ENCODE measurements at places on chromosomes 2 and 18. TPM values are rescaled to one million over a fixed set of nuclear protein-coding genes. Genes with fewer than 3 reads are reported as not detected.

DNA sequence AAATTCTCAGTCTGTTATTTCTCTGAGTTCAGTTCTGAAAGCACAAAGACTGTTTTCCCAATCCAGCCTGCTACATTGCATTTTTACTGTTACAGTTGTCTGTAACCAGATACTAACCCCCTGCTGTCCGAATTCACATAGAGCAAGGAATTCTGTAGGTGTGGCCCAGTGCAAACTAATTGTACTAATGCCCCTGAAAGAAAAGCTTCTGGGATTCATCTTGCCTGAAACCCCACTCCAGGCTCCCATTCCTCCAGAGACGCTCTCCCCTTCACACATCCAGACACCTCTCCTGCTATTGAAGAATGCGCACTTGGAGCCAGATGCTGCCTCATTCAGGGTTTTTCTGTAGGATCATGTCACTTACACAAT is 127.0 kb downstream of the TTC32 start:
- DNase-seq: no peak

DNA sequence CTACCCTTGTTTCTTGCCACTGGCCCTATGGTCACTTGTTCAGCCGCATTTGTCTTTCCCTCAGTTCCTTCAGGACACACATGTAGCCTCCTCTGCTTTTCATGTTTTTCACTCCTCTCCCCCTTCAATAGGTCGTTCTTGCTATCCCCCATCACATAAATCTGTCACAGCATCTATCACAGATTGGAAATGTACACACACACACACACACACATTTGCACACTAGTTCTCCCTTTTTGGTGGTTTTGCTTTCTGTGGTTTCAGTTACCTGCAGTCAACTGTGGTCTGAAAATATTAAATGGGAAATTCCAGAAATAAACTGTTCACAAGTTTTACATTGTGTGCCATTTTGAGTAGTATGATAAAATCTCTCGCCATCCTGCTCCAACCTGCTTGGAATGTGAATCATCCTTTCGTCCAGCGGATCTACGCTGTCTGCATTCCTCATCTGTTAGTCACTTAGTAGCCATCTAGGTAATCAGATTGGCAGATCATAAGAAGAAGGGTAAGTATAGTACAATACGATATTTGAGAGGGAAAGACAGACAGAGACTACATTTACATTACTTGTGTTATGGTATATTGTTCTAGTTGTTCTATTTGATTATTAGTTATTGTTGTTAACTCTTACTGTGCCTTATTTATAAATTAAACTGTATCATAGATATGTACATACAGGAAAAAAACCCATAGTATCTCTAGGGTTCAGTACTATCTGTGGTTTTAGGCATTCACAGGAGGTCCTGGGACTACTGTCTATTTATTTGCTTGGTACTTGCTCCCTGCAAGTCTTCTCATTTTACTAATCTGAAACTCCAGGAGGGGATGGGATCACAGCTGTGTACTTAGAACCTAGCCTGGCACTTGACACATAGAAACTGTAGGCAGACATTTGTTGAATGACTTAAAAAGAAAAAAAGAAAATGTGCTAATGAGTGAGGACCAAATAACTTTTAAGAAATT is 86.1 kb upstream of the PNPT1 start:
- no peak for DNase-seq

DNA sequence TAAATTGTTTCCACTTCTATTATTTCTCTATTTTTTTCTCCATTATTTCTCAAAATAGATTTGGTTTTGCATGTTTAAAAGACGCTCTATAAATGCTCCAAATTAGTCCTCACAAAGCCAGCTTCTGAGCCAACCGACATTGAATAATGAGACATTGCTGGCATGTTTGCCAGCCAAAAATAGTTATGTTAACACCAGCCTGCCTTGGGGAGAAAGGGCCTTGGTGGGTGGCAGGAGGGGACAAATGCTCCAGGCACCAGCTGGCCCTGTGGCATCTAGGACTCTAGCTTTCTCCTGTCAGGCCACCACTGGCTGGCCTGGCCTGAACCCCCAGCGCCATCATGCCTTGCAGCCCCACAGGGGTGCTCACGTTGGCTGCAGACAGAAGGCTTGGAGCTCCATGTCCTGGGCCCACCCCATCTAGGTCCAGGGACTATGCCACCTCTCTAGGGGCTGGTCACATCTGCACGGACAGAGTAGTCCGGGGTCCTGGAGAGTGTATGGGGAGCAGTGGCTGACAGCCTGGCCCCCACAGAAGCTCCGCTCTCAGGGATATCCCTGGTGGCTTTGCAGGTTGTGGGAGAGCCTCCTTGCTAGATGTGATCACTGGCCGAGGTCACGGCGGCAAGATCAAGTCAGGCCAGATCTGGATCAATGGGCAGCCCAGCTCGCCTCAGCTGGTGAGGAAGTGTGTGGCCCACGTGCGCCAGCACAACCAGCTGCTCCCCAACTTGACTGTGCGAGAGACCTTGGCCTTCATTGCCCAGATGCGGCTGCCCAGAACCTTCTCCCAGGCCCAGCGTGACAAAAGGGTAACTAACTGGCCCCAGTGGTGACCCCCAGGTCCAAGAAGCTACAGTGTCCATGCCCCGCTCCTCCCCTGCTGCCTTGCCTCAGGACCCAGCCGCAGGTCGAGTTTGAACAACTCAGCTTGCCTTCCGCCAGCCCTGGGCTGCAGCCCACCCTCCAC is 12.5 kb downstream of the ABCG8 start:
- DNase-seq: no peak

DNA sequence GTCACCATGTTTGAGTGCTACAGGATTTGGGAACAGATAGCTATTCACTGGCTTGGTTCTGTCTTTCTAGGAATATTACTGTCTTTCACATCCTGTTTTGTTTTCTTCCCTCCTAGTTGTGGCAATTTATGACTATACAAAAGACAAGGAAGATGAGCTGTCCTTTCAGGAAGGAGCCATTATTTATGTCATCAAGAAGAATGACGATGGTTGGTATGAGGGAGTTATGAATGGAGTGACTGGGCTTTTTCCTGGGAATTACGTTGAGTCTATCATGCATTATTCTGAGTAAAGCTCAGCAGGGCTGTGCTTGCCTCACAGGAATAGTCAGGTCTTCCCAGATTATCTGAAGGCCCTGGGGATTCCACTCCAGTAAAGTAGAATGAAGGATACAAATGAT is 98.9 kb downstream of the ABI2 start:
- no peak for DNase-seq

- DNase-seq: no peak
These were observed 15.7 kb downstream of the NDUFV2 start for GRCh38 chr18:9117980-9118841.

Gene PROC
- not detected for total RNA-seq

Gene DSEL
- total RNA-seq: 2.7 TPM

Measured in neural crest cell (in vitro differentiated cells).